SK-N-SH (cell line): ENCODE measurements at places on chromosomes 12 and 14.

DNA sequence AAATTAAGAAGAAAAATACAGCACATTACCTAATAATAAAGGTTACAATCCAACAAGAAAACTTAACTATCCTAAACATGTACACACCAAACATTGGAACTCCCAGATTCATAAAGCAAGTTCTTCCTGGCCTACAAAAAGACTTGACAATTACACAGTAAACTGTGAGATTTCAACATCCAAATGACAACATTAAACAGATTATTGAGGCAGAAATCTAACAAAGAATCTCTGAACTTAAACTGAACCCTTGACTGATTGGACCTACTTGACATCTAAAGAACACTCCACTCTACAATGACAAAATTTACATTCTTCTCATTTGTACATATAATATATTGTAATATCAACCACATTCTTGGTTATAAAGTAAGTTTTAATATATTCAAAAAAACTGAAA is 1341.3 kb downstream of the LRFN5 start:
- DNase-seq = no peak

- peak; percentile 39 for DNase-seq
These were observed 460 bp upstream of the SYNE2 start for GRCh38 chr14:63852271-63852816.

- no peak for DNase-seq
These were observed 232.2 kb downstream of the NUAK1 start for GRCh38 chr12:105906561-105906960.

DNA sequence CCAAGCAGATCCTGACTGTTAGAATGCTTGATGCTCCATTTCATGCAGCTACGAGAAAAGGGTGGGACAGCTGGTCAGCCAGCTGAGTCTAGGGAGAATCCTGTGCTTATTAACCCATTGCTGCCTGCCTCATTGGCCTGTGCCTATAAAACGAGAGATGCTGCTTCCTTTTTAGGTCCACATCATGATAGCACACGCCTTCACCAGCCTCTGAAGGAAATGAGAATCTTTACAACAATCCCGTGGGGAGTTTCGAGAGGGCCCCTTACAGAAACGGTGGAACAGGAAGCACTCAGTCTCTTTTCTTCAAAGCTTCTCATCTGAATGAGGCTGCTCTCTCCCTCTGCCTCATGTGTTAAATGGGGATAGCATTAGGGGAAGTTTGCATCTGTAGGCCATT is 147.3 kb upstream of the RFLNA start:
- no peak for DNase-seq

GRCh38 chr14:74495356-74495755 is 1.8 kb downstream of the ISCA2 start:
- DNase-seq = no peak

DNA sequence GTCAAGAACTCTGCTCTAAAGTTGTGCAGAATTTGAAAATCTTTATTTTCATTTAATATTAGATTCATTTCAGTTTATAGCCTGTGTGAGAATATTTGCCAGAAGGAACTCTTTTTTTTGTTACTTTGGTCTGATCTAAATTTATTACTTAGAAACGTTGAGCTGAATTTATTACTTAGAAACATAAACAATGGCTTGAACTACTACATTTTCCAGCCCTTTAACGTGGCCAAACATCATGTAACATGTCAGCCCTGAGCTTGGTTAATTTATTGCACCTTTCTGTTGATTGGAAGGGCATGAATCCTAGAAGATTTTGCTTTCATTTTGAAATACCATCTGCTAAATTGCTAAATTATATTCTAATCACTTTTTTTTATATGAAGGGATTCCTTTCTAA is 241.4 kb downstream of the TMEM117 start:
- no peak for DNase-seq

- DNase-seq = peak; percentile 29
These were observed 525 bp downstream of the ATP5F1B start for GRCh38 chr12:56645201-56645716.
